Stimulated activated CD4-positive, alpha-beta T cell treated with anti-CD3 and anti-CD28 coated beads, Interleukin-15, amount 100 ng/mL, for 24 hours (primary cell): ENCODE measurements at places on chromosomes 1 and 21.

- no peak for DNase-seq
These were observed 20.2 kb downstream of the RCOR3 start for GRCh38 chr1:211279340-211279739.

DNA sequence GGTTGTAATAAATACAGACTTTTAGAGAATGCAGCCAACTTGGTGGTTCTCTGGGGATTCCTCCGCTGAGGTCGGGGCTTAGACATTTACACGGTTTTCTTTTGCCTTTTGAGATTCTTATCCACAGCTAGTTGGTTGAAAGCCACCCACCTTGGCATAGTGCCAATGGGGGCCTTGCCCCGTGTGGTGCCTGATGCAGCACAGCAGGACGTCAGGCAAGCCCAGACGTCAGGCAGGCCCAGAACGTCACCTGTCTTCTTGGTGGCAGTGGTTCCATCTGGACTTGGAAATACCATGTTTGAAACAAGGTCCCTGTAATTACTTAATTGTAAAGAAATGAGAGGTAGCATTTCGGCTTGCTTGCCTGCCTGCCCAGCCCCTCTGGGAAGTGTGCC is 78.5 kb downstream of the GALNT2 start:
- no peak for DNase-seq

GRCh38 chr1:226490426-226490809 is 58.1 kb upstream of the STUM start:
- no peak for DNase-seq

- DNase-seq: no peak
These were observed 84.5 kb upstream of the LRRC7 start for GRCh38 chr1:69483246-69483645.

DNA sequence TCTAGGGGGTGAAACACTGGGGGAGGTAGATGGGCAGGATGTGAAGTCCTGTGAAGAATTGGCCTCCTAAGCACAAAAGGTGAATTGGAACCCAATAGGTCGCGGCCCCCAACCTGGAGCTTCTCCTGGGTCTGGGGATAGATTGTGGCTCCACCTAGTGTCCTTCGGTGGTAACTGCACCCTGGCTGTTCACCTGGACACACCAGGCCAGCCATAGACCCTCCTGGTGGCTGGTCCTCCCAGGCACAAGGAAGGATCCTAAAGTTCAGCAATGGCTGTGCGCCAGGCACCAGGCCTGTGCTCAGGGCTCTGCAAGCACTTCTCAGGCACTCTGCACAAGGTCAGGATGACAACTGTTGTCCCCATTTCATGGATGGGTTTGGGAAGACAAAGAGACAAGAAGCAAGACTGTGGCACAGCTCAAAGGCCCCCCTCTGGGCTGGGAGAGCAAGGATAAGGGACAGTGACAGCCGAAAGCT is 13.5 kb downstream of the ESPN start:
- peak; percentile 80 for DNase-seq

DNA sequence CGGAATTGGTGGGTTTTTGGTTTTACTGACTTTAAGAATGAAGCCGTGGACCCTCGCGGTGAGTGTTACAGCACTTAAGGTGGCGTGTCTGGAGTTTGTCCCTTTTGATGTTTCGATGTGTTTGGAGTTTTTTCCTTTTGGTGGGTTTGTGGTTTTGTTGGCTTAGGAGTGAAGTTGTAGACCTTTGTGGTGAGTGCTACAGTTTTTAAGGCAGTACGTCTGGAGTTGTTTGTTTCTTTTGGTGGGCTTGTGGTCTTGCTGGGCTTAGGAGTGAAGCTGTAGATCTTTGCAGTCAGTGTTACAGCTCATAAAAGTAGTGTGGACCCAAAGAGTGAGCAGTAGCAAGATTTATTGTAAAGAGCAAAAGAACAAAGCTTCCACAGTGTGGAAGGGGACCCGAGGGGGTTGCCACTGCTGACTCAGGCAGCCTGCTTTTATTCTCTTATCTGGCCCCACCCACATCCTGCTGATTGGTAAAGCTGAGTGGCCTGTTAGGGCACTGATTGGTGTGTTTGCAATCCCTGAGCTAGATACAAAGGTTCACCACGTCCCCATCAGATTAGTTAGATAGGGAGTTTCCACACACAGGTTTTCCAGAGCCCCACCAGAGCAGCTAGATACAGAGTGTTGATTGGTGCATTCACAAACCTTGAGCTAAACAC is 20.9 kb downstream of the HENMT1 start:
- peak; percentile 56 for DNase-seq

GRCh38 chr1:52141513-52142219 is at the start of gene ZFYVE9:
TSS of gene ZFYVE9 (plus strand) at chr1:52142089. CDS start at chr1:52233207, 91,118 bp downstream.
- DNase-seq: peak; percentile 79

- no peak for DNase-seq
These were observed at the start of gene S100A12 for GRCh38 chr1:153375511-153375910. TSS of gene S100A12 (minus strand) at chr1:153375621. CDS start at chr1:153374592, 1,029 bp downstream.

GRCh38 chr1:44553771-44554170 is 120.5 kb downstream of the TMEM53 start:
- no peak for DNase-seq

- no peak for DNase-seq
These were observed 24.9 kb downstream of the HMCN1 start for GRCh38 chr1:185759061-185759460.

DNA sequence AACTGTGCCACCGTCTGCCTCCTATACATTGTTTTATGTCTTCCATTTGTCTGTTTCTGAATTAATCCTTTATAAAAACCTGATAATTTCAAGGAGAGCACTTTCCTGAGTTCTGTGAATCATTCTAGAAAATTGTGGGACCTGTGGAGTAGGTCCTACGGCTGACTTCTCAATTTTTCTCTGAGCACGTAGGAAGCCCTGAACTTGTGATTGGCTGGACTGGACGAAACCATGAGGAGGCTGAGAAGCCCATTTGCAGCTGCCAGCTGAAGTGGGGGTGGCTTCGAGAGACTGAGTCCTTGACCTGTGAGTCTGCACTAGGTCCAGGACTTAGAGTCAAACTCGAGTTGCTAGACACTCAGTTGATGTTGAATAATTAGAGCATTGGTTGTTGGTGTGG is 277.1 kb upstream of the NCAM2 start:
- DNase-seq: no peak

- DNase-seq: peak; percentile 45
These were observed 37.3 kb upstream of the IL10 start for GRCh38 chr1:206809504-206810084.

DNA sequence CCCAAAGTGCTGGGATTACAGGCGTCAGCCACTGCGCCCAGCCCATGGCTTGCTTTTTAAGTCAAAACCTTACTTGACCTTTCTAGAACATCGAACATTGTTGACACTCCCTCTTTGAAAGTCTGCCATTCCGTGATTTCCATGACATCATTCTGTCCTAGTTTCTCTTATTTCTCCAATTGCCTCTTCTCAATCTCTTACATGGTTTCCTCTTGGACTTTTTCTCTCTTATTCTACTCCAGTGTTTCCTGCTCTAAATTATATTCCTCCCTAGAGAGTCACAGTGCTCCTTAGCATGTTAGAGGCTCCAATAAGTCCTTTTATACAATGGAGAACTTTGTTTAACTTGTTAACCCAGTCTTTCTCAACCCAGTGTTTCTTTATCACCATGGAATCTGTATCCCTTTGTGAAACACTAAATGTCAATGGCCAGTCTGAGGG is 25.5 kb downstream of the JAM2 start:
- DNase-seq: no peak

- no peak for DNase-seq
These were observed 1.3 kb upstream of the UMODL1 start for GRCh38 chr21:42069843-42070242.

DNA sequence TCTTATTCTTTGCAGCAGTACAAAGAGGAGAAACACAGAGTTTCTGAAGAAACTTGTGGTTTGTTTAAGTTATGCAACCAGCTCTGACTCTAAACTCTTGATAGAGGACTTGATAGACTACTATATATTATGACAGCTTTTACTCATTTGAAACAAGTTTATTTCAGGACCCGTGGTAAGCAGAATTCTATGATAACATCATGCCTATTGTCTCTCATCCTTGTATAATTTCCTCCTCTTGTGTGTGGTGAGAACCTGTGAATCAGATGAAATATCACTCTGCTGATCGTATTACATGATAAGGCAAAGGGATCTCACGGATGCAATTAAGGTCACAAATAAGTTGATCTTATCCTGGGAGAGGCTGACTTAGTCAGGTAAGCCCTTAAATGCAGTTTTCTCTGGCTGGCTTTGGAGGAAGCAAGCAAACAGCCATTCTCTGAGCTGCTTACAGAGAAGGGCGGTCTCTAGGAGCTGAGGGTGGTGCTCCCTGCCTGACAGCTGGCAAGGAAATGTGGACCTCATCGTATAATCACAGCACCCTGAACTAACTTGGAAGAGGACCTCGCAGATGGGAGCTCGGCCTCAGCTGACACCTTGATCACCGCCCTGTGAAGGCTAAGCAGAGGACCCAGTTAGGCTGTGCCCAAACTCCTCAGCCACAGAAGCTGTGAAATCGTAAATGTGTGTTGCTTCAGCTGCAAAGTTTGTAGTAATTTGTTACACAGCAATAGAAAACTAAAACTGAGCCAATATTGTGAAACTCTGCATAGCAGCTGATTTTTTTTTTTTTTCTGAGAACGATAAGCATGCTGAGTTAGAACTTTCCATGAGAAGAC is 151.1 kb upstream of the DPT start:
- DNase-seq: no peak

- no peak for DNase-seq
These were observed 14.1 kb downstream of the DRAXIN start for GRCh38 chr1:11705596-11705995.

- peak; percentile 3 for DNase-seq
These were observed 182.0 kb downstream of the PCP4 start for GRCh38 chr21:40049031-40049930.

DNA sequence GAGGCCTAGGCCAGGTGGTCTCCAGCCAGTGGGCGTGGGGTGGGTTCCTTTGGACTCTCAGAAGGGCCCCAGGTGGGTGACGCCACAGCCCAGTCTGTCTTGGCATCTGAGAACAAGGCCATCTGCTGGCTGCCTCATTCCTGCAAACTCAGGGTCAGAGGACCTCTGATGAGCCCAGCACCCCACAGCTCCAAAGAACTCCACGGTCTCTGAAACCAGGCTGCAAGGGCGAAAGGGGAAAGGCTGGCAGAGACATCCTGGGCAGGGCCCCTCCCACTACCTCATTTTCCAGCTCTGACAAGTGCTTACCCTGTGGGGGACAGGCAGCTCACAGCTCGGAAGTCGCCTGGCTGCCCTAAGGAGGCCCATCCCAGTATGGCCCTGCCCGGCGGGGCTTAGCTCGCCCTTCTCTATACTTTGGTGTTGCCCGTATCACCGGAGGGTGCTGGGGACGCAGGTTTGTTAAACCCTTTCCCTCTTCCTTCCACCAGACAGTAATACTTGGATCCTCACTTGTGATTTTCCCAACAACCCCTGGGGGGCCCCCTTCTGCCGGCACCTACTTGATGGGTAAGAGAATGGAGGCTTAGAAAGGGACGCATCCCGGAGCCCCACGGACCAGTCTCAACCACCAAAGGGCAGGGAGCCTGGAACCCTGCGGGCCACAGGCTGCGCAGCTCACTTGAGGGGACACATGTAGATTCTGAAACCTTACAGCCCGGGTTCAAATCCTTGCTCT is 10.9 kb upstream of the EDN2 start:
- peak; percentile 42 for DNase-seq

GRCh38 chr1:109764561-109765482 is 1.1 kb upstream of the EPS8L3 start:
- DNase-seq: no peak

DNA sequence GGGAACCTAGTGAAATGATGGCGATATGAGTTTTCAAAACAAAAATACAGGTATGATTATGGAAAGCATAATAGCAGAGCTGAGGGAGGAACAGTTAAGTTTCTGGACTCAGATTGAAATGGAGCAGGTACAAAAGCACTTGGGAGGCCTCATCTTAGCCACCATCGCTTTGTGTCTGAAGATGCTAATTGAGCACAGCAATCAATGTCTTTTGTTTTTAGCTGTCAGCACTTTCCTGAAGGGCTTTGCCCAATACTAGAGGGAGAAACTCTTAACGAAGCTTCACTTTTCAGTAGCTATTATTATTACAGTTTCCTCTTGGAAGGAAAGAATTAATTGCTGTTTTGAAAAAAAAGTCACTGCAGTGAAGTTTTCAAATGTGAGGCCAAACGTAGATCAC is 348.7 kb downstream of the RWDD3 start:
- no peak for DNase-seq

DNA sequence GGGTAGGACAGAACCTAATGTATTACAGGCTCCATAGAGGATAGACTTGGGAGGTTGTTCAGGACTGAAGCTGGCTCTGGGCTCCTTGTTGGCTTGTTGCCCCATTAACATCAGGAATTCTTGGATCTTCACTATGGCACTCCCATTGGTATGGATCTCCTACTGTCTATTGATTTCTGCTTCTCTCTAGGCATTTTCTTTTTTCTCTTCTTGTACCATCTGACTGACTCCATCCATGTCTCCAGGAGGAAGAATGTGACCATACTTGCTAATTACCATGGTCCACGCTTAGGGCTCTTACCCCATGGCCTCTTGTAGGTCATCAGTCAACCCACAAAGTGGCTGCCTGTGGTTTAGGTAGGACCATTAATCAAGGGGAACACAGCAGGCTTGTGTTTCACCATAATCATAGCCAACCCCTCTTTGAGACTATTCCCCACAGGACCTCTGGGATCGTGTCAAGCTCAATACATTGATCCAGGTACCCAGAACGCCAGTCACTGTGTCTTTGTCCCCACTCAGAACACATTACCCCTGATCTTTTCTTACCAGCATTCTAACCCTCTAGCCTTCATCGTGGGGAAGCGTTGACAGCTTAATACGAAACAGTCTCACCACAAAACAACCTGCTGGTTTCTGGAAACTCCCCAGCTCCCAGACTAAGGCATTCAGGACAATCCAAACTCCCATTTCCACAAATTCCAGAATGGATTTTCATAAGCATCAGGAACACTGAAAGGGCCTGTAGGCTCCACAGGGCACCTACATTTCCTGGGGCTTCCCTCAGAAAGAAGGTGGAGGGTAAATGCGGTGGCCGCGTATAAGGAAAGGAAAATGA is 97.1 kb downstream of the ETS2 start:
- no peak for DNase-seq

GRCh38 chr1:202275061-202275770 is 66.5 kb downstream of the UBE2T start:
- no peak for DNase-seq

GRCh38 chr1:2911421-2912178 is 109.7 kb upstream of the ACTRT2 start:
- DNase-seq: no peak

DNA sequence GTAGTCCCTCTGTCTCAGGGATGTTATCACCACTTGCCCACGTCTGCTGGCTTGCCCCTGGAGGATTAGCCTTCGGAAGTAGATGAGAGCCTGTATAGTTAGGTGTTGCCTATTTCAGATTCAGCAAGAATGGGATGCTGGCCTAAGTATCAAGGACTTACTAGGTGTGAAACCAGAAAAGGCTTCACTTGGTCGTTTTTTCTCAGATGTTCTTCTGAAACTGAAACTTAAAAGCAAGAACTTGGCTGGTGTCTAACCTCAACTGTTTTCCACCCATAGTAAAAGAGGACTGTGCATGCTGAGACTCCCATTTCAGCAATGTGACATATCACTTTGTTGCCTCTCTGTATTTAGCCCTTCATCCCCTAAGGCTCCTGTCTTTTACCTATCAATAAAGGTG is 67.0 kb upstream of the LRRC53 start:
- no peak for DNase-seq

GRCh38 chr21:42476388-42477331 is 19.4 kb downstream of the RSPH1 start:
- no peak for DNase-seq

- no peak for DNase-seq
These were observed 495 bp downstream of the SYNC start for GRCh38 chr1:32701951-32702598.

- DNase-seq: no peak
These were observed 39.7 kb downstream of the NKAIN1 start for GRCh38 chr1:31199949-31200348.
